ENCODE measurements at places on chromosomes 1 and 21.

- H3K27me3 ChIP-seq, result no peaks in the 10 kb centered on the region
- no peak for DNase-seq
- H3K36me3 ChIP-seq, result no peaks in the 10 kb centered on the region
- no peaks in the 10 kb centered on the region for H3K4me1 ChIP-seq
Observed at GRCh38 chr1:228299211-228299610, 91.4 kb downstream of the OBSCN start.

- no peaks in the 10 kb centered on the region for H3K27me3 ChIP-seq
- no peak overlapping the region for H3K27ac ChIP-seq
- no peaks in the 10 kb centered on the region for H3K36me3 ChIP-seq
- no peak overlapping the region for H3K4me3 ChIP-seq
- no peak for DNase-seq
Observed at GRCh38 chr1:216095400-216095799, 327.8 kb downstream of the USH2A start.

DNA sequence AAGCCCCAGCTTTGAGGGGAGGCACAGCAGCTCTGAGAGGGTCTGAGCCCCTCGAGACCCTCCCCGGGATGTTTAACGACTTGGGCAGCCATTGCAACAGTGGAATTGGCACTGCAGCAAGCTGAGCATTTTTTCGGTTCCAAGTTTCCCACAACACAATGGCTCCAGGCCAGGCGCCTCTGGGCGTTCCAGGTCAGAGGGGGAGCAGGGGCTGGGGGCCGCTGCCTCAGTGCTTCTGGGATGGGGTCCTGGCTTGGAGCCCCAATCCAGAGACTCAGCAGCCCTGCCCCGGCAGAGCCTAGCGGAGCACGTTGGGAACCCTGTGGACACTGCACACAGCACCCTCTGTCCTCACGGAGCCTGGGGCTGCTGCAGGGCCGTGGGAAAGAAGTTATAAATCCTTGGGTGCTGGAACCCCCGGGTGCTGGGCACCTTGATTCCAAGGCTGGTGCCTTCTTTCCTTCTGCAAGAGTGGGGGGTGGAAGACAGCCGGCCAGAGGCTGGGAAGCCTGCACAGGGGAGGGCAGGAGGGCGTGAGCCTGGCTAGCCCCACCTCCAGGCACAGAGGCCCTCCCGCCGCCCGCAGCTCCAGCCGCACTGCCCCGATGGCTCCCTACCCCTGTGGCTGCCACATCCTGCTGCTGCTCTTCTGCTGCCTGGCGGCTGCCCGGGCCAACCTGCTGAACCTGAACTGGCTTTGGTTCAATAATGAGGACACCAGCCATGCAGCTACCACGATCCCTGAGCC is 50.1 kb downstream of the COL18A1 start:
- H3K4me3 ChIP-seq, result no peak overlapping the region
- no peak overlapping the region for H3K27ac ChIP-seq
- H3K4me1 ChIP-seq, result no peaks in the 10 kb centered on the region
- no peaks in the 10 kb centered on the region for H3K36me3 ChIP-seq
- no peak for DNase-seq
- no peaks in the 10 kb centered on the region for H3K27me3 ChIP-seq

- no peaks in the 10 kb centered on the region for H3K36me3 ChIP-seq
- no peaks in the 10 kb centered on the region for H3K27me3 ChIP-seq
- DNase-seq, result no peak
- peaks cover 18% of the 10 kb centered on the region for H3K4me1 ChIP-seq
- H3K27ac ChIP-seq, result peak overlapping the region; percentile 19
- no peak overlapping the region for H3K4me3 ChIP-seq
Observed at GRCh38 chr1:69513601-69514000, 54.1 kb upstream of the LRRC7 start.

DNA sequence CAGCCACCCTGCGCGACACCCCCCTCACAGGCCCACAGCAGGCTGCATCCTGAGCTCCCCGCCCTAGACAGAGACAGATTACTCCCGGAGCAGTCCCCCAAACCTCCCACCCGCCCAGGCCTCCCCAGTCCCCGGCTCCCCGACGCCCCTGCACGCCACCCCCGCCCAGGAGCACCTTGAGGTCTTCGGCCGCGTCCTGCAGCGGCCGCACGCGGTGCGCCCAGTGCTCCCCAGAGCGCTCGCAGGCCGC is 731 bp downstream of the TRIM11 start:
- H3K4me3 ChIP-seq, result peak overlapping the region; percentile 98
- DNase-seq, result no peak
- H3K4me1 ChIP-seq, result no peaks in the 10 kb centered on the region
- H3K36me3 ChIP-seq, result peaks cover 27% of the 10 kb centered on the region
- H3K27ac ChIP-seq, result peak overlapping the region; percentile 62
- H3K27me3 ChIP-seq, result no peaks in the 10 kb centered on the region

GRCh38 chr1:112557385-112557784 is 48.6 kb downstream of the WNT2B start:
- no peaks in the 10 kb centered on the region for H3K27me3 ChIP-seq
- no peak for DNase-seq
- peaks cover 21% of the 10 kb centered on the region for H3K36me3 ChIP-seq
- no peaks in the 10 kb centered on the region for H3K4me1 ChIP-seq

GRCh38 chr21:33857846-33858666 is 57.5 kb downstream of the ATP5PO start:
- H3K4me1 ChIP-seq, result peaks cover 14% of the 10 kb centered on the region
- H3K36me3 ChIP-seq, result no peaks in the 10 kb centered on the region
- no peak overlapping the region for H3K4me3 ChIP-seq
- H3K27me3 ChIP-seq, result no peaks in the 10 kb centered on the region
- no peak for DNase-seq

- H3K36me3 ChIP-seq, result no peaks in the 10 kb centered on the region
- H3K4me1 ChIP-seq, result peaks cover 8% of the 10 kb centered on the region
- no peak for DNase-seq
- H3K27ac ChIP-seq, result peak overlapping the region; percentile 23
- no peak overlapping the region for H3K4me3 ChIP-seq
- H3K27me3 ChIP-seq, result no peaks in the 10 kb centered on the region
Observed at GRCh38 chr1:92728697-92729096, 56.2 kb downstream of the EVI5 start.

- no peak overlapping the region for H3K27ac ChIP-seq
- H3K36me3 ChIP-seq, result no peaks in the 10 kb centered on the region
- DNase-seq, result peak; percentile 54
- no peak overlapping the region for H3K4me3 ChIP-seq
Observed at GRCh38 chr1:21902026-21903012, 34.8 kb downstream of the HSPG2 start.

DNA sequence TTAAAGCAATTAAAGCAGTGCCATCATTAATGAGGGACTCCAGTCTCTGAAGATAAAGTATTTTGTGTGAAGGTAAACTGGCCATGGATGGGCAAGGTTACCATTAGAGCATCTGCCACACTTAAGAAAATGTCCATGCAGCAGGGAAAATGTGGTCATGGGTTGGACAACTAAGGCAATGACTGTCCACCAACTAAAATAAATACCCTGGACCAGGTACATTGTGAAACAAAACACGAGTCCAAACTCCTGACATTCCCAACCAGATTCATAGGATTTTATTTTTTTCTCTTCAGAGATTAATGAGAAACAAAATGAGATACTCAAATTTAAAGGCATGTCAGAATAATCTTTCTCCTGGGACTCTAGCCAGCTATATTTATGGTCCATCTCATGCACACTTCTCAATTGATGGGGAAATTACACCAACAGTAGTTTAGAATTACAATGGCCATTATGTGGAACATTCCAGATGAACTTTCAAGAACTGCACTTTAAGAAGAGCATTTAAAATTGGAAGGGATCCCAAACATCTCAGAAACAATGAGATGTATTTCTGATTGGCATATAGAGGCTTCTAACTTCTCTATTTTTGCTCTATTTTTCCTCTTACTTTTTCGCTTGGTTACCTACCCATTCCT is 8.1 kb downstream of the GBP7 start:
- no peaks in the 10 kb centered on the region for H3K36me3 ChIP-seq
- no peak overlapping the region for H3K4me3 ChIP-seq
- no peaks in the 10 kb centered on the region for H3K4me1 ChIP-seq
- no peak for DNase-seq
- no peaks in the 10 kb centered on the region for H3K27me3 ChIP-seq
- no peak overlapping the region for H3K27ac ChIP-seq

- H3K4me1 ChIP-seq, result no peaks in the 10 kb centered on the region
- no peak overlapping the region for H3K27ac ChIP-seq
- no peaks in the 10 kb centered on the region for H3K36me3 ChIP-seq
- no peak for DNase-seq
- no peaks in the 10 kb centered on the region for H3K27me3 ChIP-seq
- H3K4me3 ChIP-seq, result no peak overlapping the region
Observed at GRCh38 chr1:233424779-233425178, 97.3 kb downstream of the MAP3K21 start.

DNA sequence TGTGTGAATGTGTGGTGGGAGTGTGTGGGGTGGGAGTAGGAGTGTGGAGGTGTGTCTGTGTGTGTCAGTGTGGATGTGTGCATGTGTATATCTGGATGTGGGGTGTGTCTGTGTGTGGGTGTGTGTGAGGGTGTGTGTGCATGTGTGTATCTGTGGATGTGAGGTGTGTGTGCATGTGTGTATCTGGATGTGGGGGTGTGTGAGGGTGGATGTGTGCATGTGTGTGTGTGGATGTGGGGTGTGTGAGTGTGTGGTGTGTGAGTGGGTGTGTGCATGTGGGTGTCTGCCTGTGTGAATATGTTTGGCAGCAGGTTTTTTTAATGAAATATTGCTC is 106.1 kb downstream of the PDE9A start:
- no peak for DNase-seq
- no peak overlapping the region for H3K4me3 ChIP-seq
- H3K36me3 ChIP-seq, result no peaks in the 10 kb centered on the region
- H3K27ac ChIP-seq, result no peak overlapping the region

DNA sequence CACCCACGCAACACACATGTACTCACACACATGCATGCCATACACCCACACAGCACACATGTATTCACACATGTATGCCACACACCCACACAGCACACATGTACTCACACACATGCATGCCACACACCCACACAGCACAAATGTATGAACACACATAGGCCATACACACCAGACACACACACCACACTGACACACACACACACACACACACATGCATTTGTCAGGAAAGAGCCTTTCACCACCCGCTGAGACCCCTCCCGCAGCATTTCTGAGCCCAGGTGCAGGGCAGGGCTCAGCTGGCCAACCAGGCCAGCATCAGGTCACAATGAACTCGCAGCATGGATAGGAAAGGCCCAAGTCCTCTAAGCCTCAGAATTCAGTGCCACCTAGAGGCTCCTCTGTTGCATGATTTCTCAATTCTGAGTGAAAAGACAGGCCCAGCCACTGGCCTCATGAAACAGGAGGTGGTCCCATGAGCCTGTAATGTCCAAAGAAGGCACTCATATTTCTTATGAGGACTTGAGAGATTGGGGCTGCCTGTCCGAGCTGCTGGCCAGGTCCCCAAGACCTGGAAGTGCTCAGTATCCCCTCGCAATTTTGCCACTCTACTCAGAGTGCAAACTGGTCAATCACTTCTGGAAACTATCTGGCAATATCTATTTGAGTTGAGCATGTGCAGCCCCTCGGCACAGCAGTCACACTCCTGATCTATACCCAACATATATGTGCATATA is 57.3 kb downstream of the PSMG1 start:
- DNase-seq, result no peak
- no peaks in the 10 kb centered on the region for H3K27me3 ChIP-seq
- no peaks in the 10 kb centered on the region for H3K36me3 ChIP-seq
- no peak overlapping the region for H3K4me3 ChIP-seq
- no peak overlapping the region for H3K27ac ChIP-seq

DNA sequence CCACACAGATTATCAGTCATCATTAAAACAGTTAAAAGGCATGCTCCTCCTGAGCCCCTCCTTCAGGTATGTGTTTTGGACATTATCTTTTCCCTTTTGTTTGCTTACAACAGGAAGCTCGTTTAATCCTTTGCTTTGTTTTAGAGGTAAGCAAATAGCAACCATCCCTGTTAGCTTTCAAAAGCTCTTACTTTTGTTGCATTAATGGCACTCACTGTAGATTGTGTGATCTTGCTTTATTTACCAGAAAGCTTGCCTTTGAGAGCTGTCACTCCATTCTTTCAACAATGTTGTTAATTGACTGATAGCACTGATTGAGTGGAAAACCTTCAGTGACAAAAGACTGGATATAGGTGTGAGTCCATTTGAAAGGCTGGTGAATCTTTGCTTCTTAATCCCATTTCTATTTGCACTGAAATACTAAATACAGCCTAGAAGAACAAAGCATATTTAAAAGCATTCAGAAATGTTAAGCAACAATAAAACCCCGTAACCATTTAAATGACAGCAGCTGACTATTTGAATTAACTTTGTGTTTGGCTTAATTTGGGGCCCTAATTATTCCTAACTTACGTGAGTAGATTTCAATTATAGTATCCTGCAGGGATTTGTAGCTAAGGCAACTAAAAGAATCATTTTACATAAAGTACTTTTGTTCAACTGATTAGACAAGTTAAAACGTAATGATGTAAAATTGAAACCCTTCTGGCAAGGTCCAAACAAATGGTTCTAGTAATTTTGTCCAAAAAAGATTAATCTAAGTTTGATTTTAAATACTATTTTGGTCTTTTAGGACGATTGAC is 48.3 kb downstream of the ADGRL2 start:
- no peak overlapping the region for H3K4me3 ChIP-seq
- H3K4me1 ChIP-seq, result no peaks in the 10 kb centered on the region

GRCh38 chr1:30607723-30608122 is 115.7 kb downstream of the MATN1 start:
- DNase-seq, result no peak
- H3K4me3 ChIP-seq, result no peak overlapping the region
- H3K4me1 ChIP-seq, result no peaks in the 10 kb centered on the region
- H3K36me3 ChIP-seq, result no peaks in the 10 kb centered on the region
- H3K27me3 ChIP-seq, result no peaks in the 10 kb centered on the region
- no peak overlapping the region for H3K27ac ChIP-seq

DNA sequence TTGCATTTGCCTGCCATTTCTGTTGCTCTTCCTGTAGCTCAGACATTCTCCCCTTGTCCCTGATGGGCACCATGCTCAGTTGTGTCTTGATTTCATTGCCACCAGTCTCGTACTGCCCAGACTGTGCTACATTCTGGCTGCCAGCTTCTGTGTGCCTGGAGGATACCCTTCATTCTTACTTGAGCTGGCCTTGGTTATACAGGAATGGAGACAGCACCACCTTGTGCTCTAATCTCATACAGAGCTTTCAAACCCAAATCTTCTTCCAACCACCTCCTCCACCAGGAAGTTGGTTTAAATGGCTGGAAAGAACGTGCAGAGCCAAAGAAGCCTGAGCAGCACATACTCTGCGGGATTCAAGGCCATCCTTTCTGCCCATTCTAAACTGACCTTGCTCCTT is 165.3 kb downstream of the SLC35F3 start:
- no peaks in the 10 kb centered on the region for H3K4me1 ChIP-seq
- H3K4me3 ChIP-seq, result no peak overlapping the region
- H3K27me3 ChIP-seq, result no peaks in the 10 kb centered on the region
- no peak overlapping the region for H3K27ac ChIP-seq

DNA sequence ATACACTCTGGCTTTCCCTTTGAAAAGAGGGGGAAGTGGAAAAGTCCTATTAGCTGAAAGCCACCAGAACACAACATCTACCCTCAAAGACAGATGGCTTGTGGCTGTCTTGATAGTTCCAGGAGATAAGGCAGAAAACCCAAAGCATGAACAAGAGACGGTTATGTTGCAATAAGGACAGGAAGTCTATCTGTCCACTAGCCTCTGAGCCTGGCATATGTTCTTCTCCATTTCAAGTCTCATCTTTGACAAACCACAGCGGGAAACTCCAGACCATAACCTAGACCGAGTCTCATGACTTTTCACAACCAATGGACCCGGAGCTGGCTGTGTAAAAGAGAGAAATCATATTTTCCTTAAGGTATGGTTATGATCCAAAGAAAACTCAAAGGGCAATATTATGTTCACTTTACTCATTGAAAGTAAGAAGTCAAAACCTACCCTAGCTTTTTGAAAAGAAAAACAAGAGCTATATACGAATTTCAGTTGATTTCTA is 33.8 kb downstream of the DUSP10 start:
- DNase-seq, result no peak
- no peak overlapping the region for H3K27ac ChIP-seq
- H3K36me3 ChIP-seq, result no peaks in the 10 kb centered on the region
- H3K4me3 ChIP-seq, result no peak overlapping the region
- H3K4me1 ChIP-seq, result no peaks in the 10 kb centered on the region

All from RWPE2 (cell line).